ENCODE measurements at places on chromosomes 1 and 21. TPM values are rescaled to one million over a fixed set of nuclear protein-coding genes. Genes with fewer than 3 reads are reported as not detected.

DNA sequence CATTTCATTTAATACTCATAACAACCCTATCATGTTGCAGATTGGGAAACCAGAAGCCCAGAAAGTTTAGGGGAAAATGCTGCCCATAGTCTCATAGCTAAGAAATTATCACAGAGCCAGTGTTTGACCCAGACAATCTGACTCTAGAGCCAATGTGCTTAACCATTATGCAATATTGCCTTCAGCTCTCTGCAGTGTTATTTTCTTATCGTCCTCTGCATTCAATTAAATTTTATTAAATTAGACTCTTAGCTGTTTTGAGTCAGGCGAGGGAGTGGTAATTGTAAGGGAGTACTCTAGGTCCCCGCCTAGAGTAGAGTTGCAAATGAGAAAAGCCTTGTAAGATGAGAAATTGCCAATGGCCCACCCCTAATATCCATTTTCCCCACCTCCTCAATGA lies 191.1 kb downstream of the TTLL7 start:
- H3K4me1 ChIP-seq: no peaks in the 10 kb centered on the region
- no peak for DNase-seq
- no peaks in the 10 kb centered on the region for H3K36me3 ChIP-seq
- no peaks in the 10 kb centered on the region for H3K27me3 ChIP-seq

GRCh38 chr1:27536010-27536757 lies 46.2 kb upstream of the WASF2 start:
- peaks cover 4% of the 10 kb centered on the region for H3K36me3 ChIP-seq
- H3K4me1 ChIP-seq: peaks cover 61% of the 10 kb centered on the region
- no peak overlapping the region for H3K4me3 ChIP-seq

- no peaks in the 10 kb centered on the region for H3K27me3 ChIP-seq
- DNase-seq: no peak
- no peaks in the 10 kb centered on the region for H3K4me1 ChIP-seq
- no peak overlapping the region for H3K4me3 ChIP-seq
Observed at GRCh38 chr1:196063294-196063693, 544.9 kb downstream of the KCNT2 start.

- H3K27me3 ChIP-seq: no peaks in the 10 kb centered on the region
- no peak overlapping the region for H3K4me3 ChIP-seq
- H3K36me3 ChIP-seq: no peaks in the 10 kb centered on the region
- DNase-seq: no peak
- no peak overlapping the region for H3K27ac ChIP-seq
Observed at GRCh38 chr1:245541369-245541768, 386.6 kb downstream of the KIF26B start.

- H3K4me3 ChIP-seq: no peak overlapping the region
- peaks cover 18% of the 10 kb centered on the region for H3K36me3 ChIP-seq
- DNase-seq: no peak
- peaks cover 21% of the 10 kb centered on the region for H3K4me1 ChIP-seq
Observed at GRCh38 chr1:155070158-155070621, 6.7 kb downstream of the EFNA4 start.

GRCh38 chr1:154265586-154265985 lies 6.8 kb upstream of the HAX1 start:
- no peak overlapping the region for H3K4me3 ChIP-seq
- no peaks in the 10 kb centered on the region for H3K27me3 ChIP-seq
- H3K27ac ChIP-seq: no peak overlapping the region
- H3K4me1 ChIP-seq: no peaks in the 10 kb centered on the region
- peaks cover 46% of the 10 kb centered on the region for H3K36me3 ChIP-seq
- no peak for DNase-seq

DNA sequence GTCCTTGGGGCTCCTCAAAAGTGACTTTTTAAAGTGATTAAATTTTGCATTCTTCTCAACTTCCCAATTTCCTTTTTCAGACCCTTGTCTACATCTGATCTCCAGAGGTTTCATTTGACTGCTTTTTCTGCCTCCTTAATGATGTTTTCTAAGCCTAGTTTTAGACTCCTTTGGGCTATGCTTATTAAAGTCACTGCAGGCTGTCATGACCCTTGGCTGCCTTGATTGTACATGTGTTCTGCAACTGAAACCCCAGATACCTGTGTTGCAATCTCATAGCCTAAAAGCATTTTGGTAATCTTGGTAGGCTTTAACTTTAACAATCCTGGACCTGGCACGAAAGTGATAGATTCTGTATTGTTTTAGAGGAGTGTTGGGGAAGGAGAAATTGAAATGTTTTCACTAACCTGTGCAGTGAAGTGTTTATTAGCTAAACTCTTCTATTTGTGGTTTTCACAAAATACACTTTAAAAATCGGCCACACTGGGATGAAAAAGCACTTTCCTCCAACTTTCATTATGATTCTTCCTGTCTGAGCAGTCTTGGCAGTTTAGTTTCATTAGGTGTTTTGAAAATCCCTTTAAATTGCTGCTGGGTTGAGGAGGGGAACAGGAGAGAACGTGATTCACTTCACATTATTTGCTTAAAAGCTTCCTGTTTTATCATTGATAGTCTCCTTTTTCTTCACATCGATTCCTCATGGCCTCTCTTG lies 4.9 kb downstream of the MACO1 start:
- DNase-seq: no peak
- peaks cover 28% of the 10 kb centered on the region for H3K4me1 ChIP-seq
- no peaks in the 10 kb centered on the region for H3K36me3 ChIP-seq
- no peak overlapping the region for H3K27ac ChIP-seq
- no peaks in the 10 kb centered on the region for H3K27me3 ChIP-seq

DNA sequence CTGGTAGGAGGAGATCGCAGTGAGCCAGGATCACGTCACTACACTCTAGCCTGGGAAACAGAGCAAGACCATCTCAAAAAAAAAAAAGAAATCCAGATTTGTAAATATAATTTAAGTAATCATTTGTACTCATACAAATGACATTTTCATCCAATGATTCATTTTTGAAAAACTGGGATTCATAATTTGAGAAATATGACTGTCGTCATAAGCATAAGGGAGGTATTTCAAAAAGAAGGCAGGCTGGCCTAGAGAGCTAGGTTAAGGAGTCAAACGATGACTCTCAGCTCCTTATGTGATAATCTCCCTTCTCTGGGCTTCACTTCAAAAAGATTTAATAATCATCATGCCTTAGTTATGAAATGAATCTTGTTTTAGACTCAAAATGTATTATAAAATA lies 2.3 kb downstream of the GART start:
- H3K27ac ChIP-seq: no peak overlapping the region
- H3K36me3 ChIP-seq: peaks cover 17% of the 10 kb centered on the region
- no peaks in the 10 kb centered on the region for H3K27me3 ChIP-seq

GRCh38 chr1:154590756-154591155 lies 17.2 kb downstream of the ADAR start:
- peaks cover 57% of the 10 kb centered on the region for H3K36me3 ChIP-seq
- no peak overlapping the region for H3K27ac ChIP-seq
- no peak overlapping the region for H3K4me3 ChIP-seq
- no peaks in the 10 kb centered on the region for H3K27me3 ChIP-seq
- no peak for DNase-seq
- H3K4me1 ChIP-seq: no peaks in the 10 kb centered on the region

Gene REG4
- not detected for polyA plus RNA-seq

Gene CELA2A
- not detected for polyA plus RNA-seq

Gene RSBN1
- 10.4 TPM for polyA plus RNA-seq

Gene RAVER2
- polyA plus RNA-seq: 9.1 TPM

Gene PRRX1
- polyA plus RNA-seq: not detected
